ENCODE measurements at places on chromosomes 11 and 22.

DNA sequence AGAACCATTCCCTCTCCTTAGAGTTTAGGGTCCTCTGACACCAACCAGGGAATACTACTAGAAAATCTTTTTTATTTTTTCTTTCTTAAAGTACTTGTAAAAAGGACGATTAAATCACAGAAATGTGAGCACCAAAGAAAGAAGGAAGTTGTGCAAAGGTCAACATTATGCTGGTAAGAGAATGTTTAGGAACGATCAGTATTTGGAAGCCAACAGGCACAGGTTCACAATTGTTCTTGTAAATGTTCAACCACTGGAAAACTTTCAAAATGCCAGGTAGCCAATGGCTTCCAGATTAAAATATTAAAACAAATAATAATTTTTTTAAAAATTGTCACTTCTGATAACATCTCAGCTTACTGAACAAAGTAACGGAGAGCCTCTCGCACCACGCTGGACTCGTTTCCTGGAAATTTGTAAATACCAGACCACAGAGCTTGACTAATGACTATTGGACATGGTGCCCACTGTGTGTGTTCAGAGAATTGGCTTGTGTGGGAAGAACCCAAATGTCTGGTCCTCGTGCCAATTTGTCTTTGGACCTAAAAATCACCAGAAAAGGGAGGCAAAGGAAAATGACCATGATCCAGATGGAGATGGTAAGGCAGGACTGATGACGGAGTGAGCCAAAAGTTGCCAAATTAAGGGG, 20.8 kb downstream of the COMMD9 start:
- DNase-seq = no peak

DNA sequence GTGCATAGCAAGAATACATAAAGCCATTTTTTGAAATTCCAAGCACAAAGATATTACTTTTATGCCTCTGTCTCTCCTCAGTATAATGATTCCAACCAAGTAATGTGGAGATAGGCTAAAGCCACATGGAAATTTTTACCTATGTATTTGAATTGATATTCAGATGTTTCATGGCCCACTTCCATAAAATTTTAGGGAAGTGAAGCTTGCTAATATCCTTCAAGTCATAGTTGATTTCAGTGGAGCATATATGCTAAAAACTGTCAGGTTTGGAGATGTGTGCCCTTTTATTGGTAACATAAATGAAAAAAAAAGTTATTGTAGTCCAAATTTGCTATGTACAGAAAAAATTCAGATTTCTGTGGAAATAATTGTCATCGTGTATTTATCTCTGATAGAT, 12.3 kb downstream of the MS4A4E start:
- no peak for DNase-seq

GRCh38 chr11:99066618-99067317, 46.0 kb downstream of the CNTN5 start:
- no peak for DNase-seq

GRCh38 chr11:44029977-44030911, 17.5 kb upstream of the ACCSL start:
- peak; percentile 52 for DNase-seq

- no peak for DNase-seq
Observed at GRCh38 chr11:61162092-61162941, 1.1 kb upstream of the VPS37C start.

DNA sequence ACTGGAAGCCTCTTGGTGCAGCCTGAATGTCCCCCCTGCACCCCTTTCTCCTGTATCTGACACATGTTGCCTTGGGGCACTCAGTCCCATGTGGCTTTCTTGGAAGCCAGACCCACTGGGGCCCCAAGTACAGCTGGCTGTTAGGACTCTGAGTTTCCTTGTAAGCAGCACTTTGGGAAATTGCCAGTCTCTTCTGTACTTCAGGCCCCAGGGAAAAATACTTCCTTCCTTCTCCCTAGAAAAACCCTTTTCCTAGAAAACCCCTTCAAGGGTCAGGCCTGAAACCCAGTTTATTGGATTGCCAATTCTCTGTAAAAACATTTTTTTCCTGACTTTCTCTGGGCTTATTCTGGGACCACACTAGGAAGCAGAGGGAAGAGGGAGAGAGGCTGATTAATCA, 360.3 kb downstream of the TENM4 start:
- no peak for DNase-seq

- DNase-seq = no peak
Observed at GRCh38 chr11:79122759-79123158, 318.1 kb downstream of the TENM4 start.

DNA sequence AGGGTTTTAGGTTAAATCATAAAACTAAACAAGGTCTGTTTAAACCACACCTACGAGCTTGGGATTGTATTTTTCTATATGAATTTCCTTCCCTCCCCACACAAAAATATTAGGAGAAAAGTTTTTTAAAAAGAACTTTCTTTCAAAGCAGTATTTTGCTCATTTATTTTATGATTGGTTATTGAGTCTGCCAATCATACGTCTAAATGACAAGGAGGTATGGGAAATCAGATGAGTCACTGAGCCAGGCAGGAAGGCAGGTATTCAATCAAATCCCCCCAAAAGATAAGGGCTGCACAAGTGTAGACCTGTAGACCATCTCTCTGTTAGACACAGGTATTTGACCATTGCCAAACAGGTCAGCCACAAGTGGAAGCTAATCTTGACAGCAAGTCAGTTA, 440.1 kb upstream of the CCDC90B start:
- DNase-seq = no peak

GRCh38 chr22:27723158-27723557, 78.4 kb downstream of the MN1 start:
- DNase-seq = no peak

GRCh38 chr11:96257972-96258934, 84.7 kb downstream of the MAML2 start:
- DNase-seq = no peak

GRCh38 chr11:19957294-19957943, 202.9 kb downstream of the DBX1 start:
- no peak for DNase-seq

- no peak for DNase-seq
Observed at GRCh38 chr11:121553389-121553788, 100.6 kb upstream of the SORL1-AS1 start.
